Stimulated activated CD8-positive, alpha-beta memory T cell treated with anti-CD3 and anti-CD28 coated beads, Interleukin-7, amount 100 ng/mL, for 4 hours (primary cell): ENCODE measurements at places on chromosomes 16 and 17.

GRCh38 chr16:67249178-67250044, 632 bp downstream of the SLC9A5 start:
- no peak for DNase-seq

- no peak for DNase-seq
These were observed 90.7 kb downstream of the OR1D5 start for GRCh38 chr17:2972749-2973148.

DNA sequence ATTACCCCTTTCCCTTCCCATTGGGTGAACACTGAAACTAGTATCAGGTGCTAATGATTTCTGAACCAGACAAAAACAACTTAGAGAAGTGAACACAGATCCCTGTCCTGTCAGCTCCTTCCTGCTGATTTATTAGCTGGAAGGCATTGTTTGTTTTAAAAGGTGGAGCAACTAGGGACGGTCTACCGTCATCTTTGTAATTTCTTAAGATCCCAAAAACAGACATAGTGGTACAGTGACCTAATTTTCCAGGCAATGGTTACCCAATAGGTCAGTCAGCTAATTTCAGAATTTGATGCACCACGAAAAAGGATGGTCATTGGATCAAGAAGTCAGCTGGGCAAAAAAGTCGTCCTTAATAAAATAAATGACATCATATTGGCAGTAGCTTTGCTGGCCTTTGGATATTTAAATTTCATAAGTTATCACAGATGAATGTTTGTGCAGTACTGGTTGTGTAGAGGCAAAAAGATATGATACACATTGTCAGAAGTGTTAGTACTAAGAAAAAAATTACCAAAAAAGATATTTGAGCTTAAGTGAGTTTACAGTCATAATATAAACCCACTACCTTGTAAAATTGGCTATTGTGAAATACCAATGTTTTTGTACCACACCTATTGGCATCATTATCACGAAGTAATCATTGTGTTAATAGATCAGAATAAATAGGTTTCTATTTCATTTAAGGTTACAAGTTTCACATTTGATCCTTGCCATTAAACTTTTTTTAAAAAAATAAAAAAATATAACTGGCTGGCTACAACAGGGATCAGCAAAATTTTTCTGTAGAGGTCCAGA, 27.2 kb upstream of the KCNJ16 start:
- no peak for DNase-seq

DNA sequence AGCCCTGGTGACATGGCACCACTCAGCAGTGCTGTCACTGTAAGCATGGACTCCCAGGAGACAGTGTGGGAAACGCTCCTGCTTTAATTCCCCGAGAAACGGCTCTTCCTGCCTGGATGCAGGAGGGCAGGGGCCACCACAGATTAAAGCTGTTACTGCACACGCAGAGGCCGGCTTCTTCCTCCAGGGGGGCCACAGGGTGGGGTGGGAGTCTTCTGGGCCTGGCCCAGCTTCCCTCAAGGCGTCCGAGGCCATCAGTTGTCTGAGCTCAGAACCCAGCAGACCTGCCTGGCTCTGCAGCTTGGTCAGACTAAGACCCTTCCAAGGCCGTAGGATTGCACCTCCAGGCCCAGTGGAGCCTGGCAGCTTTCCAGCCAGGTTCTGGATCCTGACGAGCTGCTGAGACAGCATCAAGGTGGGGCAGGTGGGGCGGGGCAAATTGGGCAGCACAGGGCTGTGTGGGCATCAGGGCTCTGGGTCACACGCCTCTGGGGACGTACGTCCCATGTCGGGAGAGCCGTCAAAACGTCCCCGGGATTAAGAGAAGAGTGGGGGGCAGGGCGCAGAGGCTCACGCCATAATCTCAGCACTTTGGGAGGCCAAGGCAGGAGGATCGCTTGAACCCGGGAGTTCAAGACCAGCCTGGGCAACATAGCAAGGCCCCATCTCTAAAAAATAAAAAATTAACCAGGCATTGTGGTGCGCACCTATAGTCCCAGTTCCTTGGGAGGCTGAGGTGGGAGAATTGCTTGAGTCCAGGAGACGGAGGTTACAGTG, 5.0 kb upstream of the CAPN15 start:
- DNase-seq, result no peak

DNA sequence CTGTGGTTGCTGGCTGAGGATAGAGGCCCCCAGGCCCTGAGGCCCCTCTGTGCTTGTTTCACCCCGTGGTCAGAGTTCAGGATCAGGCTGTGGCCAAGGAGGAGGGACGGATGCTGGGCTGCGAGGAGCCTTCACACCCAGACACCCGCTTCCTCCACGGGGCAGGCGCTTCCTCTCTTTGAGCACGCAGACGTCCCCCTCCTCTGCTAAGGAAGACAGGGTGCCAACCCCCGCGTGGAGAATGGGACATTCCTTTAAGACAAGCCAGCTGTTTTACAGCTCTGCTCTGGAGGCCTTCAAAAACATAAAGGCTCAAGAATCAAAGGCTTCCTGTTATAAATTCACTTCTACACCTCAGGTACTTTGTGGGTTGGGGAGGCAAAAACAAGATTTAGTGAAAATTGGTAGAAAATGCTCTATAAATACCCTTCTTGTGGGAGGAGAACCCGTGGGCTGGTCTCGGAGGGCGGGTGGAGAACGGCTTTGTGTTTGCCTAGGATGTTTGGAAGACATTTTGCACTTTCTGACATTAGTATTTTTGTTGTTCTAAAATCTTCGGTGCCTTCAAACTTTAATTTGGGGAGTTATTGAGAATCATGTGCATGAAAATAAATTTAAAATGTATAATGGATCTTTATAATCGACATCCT, 60.8 kb upstream of the FOXF1 start:
- DNase-seq, result no peak

GRCh38 chr17:53472586-53472985, 350.1 kb upstream of the KIF2B start:
- DNase-seq, result no peak

GRCh38 chr16:66858740-66859396, 14.7 kb downstream of the CA7 start:
- no peak for DNase-seq

DNA sequence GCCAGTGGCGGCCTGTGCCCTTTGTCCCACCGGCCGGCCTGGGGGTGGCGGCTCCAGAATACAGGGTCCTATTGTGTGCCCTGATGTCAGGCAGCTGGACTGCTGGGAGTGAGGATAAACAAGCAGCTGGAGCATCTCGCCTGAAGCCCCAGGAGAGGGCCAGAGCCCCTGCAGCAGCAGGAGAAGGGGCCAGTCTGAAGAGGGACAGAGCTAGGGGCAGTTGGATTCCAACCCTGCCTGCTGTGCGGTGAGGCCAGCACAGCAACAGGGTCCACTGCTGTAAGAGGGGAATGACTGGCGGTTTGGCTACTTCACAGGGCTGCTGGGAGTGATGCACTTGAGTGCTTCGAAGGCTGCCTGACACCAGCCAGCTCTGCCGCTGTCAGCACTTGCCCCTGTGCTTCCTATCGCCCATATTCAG, 25.0 kb downstream of the RAB11FIP4 start:
- DNase-seq, result no peak

DNA sequence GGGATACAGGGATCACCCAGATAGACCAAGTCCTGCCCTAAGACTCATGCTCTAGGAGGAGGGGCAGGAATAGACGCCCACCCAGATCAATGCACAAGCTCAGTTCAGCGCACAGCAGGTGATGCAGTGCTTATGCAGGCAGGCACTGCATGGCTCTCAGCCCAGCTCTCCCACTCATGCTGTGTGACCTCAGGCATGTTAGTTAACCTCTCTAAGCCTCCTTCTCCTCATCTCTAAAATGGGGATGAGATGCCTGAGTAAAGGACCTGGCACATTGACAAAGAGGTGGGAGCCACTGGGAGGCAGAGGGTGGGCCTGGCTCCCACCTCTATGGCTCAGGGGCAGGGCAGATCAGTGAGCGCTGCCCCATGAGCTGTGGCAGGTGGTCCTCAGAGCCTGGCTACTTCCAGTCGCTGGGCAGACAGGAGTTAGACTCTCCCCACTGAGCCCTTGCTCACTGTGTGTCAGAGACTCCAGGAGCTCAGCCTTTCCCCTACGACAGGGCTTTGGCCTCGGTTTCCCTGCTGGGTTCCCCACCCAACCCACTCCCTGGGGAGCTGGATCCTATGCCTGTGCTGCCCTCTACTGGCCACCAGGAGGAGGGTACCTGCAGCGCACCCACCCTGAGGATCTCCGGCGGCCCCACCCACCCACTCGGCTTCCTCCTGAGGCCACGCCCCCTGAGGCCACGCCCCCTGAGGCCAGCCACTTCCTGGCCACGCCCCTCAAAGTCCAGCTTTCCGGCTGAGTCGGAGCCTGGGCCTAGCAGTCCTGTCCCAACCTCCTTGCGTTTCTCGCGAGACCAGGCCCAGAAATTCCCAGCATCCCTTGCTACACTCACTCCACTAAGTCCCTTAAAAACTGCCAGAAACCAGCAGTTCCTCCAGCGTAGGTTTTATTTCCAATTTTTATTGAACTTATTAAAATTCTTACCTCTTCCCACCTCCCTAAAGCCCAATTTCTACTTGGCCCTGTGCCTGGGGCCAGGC, 196.1 kb downstream of the GSG1L start:
- DNase-seq, result peak; percentile 18

GRCh38 chr17:46831573-46832330, 13.3 kb upstream of the WNT3 start:
- DNase-seq, result no peak

DNA sequence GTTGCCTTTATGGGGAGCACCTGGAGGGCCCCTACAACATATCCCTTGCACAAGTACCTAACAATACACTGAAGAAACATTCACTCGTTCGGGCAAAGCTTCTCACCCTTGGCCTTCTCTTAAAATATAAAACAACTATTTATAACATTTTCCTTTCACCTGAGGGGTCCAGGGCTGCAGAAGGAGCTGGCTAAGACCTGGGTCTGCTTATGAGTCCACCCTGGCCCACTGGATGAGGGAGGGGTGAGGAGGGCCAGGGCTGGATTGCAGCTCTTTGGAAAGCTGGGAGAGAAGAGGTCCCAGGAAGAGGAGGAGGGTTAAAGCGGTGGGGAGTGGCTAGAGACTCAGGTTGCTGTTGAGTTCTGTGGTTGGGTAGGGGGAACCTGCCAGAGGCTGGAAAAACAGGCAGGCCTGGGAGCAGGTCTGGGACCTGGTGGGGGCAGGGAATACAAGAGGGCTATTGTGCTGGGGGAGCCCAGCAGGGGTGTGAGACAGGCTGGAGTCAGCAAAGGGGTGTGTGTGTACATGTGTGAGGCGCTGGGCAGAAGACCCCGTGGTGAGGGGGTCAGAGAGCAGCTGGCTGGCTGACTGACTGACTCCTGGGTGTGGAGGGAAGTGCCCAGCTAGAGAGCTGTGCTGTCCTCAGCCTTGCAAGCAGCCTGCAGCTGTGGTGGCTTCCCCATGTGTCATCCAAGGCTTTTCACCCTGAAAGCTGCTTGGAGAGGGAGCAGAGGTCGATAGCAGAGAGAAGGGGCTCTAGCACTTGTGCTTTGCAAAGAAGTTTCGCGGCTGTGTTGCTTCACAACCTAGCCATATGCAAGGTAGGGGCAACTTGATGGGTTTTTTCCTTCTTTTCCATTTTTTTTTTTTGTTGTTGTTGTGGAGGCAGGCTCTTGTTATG, 10.2 kb upstream of the MRC2 start:
- no peak for DNase-seq

GRCh38 chr16:22126037-22126558, 33.8 kb downstream of the VWA3A start:
- DNase-seq, result no peak

- DNase-seq, result no peak
These were observed 60.6 kb upstream of the NOG start for GRCh38 chr17:56532926-56533325.

GRCh38 chr16:73558219-73558618, 510.3 kb upstream of the ZFHX3 start:
- DNase-seq, result no peak

DNA sequence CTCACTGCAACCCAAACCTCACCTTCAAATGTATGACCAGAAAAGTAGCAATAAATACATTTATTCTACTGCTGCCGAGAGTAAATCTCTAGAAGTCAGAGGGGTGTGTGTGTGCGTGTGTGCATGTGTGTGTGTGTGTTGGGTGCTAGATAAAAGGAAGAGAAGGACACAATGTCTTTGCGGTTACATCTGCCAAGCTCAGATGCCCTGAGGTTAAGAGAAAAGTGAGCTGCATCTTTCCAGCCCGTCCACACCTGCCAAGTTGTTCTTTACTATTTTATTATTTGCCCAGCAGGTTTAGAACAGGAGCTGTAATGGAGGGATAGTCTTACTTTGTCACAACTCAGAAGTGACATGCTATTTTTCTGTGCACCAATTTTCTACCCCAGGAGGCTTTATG, 54.5 kb upstream of the ANKFN1 start:
- DNase-seq, result no peak

DNA sequence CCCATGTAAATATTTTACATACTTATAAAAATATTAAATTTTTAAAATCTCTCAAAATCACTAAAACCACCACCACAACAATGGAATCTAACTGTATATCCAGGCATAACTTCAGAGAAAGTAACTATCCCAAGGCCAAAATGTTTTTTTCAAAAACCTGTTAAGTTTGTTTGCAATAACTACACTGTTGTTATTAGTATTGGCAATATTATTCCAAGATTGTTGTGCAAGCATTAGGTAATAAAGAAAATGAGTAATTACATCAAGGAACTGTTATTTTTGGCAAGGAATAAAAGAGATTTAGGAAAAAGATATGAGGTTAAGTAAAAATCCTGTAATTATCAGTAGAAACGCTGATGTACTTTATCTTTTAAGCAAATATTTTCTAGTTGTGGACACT, 3.4 kb upstream of the KRTAP4-12 start:
- no peak for DNase-seq

DNA sequence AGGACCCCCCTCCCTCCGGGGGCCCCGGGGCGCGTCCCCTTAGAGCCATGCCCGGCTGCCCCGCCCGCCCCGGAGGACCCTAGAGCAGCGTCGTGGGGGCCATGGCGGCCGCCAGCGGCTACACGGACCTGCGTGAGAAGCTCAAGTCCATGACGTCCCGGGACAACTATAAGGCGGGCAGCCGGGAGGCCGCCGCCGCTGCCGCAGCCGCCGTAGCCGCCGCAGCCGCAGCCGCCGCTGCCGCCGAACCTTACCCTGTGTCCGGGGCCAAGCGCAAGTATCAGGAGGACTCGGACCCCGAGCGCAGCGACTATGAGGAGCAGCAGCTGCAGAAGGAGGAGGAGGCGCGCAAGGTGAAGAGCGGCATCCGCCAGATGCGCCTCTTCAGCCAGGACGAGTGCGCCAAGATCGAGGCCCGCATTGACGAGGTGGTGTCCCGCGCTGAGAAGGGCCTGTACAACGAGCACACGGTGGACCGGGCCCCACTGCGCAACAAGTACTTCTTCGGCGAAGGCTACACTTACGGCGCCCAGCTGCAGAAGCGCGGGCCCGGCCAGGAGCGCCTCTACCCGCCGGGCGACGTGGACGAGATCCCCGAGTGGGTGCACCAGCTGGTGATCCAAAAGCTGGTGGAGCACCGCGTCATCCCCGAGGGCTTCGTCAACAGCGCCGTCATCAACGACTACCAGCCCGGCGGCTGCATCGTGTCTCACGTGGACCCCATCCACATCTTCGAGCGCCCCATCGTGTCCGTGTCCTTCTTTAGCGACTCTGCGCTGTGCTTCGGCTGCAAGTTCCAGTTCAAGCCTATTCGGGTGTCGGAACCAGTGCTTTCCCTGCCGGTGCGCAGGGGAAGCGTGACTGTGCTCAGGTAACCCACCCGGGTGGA, 759 bp downstream of the ALKBH5 start:
- peak; percentile 70 for DNase-seq

- no peak for DNase-seq
These were observed 39.0 kb upstream of the EMP2 start for GRCh38 chr16:10619271-10619849.
